ENCODE measurements at places on chromosomes 1 and 21.

- DNase-seq = no peak
Measured at GRCh38 chr1:87318056-87318650, 10.5 kb upstream of the LMO4 start.

DNA sequence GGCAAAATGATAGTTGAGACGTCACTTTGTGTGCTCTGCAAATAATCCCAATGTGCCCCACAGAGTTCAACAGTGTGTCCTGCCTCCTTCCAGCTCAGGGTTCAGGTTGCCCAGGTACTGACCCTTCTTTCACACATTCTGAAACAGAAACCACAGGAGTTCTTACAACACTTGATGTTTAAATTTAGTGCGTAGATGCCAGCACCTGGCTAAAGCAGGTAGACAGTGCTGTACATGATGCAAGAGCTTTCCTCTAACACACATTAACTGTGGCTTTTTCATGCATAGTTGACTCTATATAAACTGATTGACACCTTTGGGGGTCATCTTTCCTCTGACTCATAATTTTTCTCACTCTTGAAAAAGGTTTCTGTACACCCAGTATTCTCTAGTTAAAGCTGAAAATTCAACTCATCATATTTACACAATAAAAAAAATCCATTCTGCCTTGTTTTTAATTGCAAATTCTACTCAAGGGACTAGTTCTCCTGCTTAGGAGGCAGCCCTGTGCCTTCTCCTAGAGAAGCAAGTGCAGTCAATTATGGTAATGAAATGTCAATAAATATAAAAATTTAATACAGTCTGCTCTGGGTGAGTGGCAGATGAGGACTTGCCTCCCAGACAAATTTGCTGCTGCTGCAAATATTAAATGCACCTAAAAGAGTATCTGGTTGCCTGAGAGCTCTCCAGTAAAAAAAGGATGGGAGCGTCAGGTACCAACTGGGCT lies 91.4 kb downstream of the NR5A2 start:
- DNase-seq = no peak

DNA sequence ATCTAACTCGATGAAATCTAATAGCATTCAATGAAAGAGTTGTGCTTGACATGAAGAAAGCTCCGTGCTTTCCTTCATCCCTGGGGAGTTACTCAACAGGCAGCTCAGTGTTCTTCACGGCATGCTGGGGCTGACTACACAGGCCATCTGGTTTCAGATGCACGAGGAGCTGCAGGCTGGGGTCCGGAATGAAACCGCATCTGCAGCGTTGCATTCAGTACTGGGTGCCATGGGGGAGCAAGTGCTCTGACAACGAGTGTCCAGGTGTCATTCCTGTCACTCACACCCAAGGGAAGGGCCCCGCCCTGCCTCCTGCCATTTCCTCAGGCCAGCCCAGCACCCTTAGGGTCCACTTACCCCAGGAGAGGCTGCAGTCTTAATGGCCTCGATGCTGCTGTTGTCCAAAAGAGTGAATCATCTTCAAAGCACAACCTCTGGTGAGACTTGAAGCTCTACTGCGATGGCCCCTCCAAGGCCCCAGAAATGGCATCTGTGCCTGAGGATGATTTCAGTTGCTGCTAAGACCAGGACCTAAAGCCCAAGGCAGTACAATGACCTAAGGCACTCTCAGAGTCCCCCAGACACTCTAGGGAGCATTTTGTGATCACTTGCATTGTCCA lies 61.4 kb downstream of the STUM start:
- no peak for DNase-seq

GRCh38 chr1:161006563-161006962 lies 14.4 kb downstream of the F11R start:
- no peak for DNase-seq

- peak; percentile 21 for DNase-seq
Measured at GRCh38 chr1:40421431-40422384, 28.6 kb upstream of the ZFP69B start.

DNA sequence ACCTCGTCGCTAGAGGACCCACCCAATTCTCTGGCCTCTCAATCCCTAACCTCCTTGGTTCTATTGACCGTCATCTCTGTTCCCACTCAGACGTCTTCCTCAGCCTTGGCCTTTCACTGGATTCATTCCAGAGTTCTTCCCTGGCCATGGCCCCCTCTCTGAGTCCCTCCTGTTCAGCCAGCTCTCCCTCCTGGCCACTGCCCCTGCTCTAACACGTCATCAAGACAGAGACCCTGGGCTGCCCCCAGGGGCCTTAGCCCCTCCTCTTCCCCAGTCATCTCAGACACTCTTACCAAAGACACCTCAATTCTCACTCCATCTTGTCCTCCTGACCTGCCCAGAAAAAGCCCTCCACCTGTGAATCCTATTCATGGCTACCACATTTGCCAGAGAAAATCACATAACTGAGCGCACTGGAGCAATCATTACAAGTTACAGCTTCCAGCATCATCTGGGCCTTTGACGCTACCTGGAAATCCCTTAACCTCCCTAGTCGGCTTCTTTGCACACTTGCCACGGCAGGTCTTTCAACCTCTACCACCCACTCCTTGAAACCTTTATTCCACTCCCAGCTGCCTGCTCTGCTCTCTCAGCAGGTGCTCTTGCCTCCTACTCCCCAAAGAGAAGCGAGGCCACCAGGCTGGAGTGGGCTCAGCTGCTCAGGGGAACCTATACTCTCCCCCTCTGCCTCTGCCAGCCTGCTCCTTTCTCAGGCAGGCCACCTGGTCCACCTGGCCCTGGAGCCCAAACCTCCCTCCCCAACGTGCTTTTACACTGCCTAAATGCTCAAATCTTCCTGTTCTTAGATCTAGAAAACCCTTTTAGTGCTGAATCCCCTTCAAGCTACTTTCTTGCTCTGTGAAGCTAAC lies 14.0 kb downstream of the DCST2 start:
- no peak for DNase-seq

DNA sequence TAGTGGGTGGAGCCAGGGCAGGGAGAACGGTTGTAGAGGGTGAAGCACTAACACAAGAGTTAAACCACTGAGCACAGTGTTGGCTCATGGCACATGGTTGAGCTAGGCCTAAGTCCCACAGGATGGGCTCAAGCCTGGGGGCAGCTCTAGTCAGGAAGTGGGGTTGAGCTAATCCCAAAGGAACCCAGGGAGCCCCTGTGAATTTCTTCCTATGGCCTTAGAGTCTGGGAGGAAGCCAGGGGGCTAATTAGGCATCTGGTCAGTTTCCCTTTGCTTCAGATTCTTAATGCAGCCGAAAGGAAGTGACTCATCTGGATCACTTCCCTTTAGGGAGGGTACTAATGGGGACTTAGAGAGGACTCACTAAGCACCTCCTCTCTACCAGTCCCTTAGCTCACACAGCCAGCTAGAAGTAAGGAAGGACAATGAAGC lies 10.1 kb downstream of the CFAP45 start:
- DNase-seq = no peak

DNA sequence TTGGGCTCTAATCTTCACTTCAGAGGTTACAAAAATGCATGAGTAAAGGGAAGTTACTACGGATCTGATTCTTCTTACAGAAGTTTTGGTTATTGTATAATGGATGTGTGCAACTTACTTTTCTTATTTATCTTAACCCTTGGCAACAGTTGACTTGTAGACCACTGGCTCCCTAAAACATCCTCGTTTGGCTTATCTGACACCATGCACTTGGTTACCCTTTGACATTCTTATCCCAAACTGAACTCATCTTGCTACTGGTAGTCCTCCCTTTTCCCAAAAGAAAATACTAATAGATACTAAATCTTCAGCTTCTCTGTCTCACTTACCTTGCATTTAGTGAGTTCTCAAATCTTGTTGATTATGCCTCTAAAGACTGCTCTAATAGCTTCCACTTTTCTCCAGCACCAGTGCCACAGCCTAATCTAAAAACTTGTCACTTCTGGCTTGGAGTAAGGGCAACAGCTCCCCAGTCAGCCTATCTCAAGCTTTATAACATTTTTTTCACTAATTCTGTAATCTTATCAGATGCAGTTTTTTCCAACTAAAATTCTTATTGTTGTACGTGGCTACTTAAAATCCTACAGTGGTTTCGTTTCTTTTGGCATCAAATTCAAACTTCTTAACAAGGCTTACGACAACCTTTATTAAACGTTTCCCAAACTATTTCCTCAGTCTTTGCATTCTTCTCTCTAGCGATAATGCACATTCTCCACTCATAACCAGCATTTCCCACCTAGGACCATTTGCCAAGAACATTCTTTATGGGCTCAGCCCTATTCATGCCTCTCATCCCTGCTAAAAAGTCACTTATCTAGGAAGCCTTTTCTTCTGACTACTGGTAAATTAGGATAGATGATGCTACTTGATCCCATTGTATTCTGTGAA lies 204.2 kb downstream of the KCNT2 start:
- DNase-seq = no peak

GRCh38 chr1:246517391-246517790 lies 10.3 kb upstream of the SMYD3 start:
- DNase-seq = no peak

DNA sequence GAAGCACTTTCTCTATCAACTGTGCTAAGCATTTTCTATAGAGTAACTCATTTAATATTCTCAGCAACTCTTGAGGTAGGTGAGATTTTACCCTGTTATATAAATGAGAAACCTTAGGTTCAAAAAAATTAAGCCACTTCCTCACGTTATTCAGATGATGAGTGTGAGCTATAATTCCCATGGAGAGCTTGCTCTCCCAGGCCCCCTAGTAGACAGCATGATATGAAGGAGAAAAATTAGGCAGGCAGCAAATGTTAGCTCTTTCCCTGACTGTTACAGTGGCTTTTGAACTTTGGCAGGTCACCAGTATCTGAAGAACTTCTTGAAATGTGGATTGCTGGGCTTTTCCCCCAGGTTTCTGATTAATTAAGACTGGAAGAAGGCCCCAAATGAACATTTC lies 753.1 kb downstream of the NCAM2 start:
- no peak for DNase-seq

GRCh38 chr1:14954210-14954609 lies 199.3 kb upstream of the TMEM51 start:
- no peak for DNase-seq

GRCh38 chr1:191125950-191126349 lies 648.3 kb upstream of the BRINP3 start:
- DNase-seq = no peak

- DNase-seq = peak; percentile 16
Measured at GRCh38 chr1:87292684-87293493, 35.8 kb upstream of the LMO4 start.

- no peak for DNase-seq
Measured at GRCh38 chr1:182193908-182194550, 132.5 kb upstream of the ZNF648 start.

DNA sequence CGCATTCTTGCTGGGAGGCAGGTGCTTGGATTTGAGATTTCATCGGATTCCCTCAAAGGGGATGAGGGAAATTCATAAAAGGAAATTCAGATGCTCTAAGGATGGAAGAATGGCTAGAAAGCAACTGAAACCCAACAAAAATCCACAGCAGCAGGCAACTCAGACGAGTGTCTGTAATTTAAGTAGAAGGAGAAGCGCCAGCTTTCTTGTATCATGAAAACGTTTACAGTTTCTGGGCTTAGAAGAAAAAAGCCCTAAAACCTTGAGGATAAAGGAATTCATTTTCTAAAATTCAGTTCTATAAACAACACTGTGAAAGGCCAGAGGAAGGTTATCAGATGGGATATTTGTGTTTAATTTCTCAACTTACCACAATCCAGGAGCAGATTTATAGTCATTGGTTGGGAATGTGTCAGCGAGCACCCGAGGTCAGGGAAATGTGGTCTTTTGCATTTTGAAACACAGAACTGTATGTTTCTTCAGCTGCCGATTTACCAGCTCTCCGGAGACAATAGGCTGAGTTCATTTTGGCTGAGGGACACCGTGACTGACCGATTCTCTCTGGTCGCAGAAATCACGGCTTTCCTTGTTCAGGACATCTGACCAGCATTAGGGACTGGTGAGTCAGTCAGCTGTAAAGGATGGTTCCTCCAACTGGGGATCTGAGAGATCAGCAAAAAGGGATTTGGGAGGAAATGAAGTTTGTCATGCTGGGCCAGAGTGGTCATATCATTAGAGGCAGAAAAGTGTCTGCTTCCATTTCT lies 111.6 kb upstream of the ERRFI1 start:
- no peak for DNase-seq

GRCh38 chr1:174337000-174337681 lies 110.6 kb upstream of the GPR52 start:
- no peak for DNase-seq

DNA sequence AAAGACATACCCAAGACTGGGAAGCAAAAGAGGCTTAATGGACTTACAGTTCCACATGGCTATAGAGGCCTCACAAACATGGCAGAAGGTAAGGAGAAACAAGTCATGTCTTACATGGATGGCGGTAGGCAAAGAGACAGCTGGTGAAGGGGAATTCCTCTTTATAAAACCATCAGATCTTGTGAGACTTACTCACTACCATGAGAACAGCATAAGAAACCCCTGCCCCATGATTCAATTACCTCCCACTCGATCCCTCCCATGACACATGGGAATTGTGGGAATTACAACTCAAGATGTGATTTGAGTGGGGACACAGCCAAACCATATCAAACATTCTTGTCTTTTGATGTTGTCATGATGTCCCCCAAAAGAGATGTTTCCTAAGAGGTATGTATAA lies 103.3 kb downstream of the DUSP10 start:
- no peak for DNase-seq

- peak; percentile 62 for DNase-seq
Measured at GRCh38 chr1:246492611-246493245, 14.4 kb downstream of the SMYD3 start.

- no peak for DNase-seq
Measured at GRCh38 chr1:115865704-115866380, 24.9 kb upstream of the NHLH2 start.

DNA sequence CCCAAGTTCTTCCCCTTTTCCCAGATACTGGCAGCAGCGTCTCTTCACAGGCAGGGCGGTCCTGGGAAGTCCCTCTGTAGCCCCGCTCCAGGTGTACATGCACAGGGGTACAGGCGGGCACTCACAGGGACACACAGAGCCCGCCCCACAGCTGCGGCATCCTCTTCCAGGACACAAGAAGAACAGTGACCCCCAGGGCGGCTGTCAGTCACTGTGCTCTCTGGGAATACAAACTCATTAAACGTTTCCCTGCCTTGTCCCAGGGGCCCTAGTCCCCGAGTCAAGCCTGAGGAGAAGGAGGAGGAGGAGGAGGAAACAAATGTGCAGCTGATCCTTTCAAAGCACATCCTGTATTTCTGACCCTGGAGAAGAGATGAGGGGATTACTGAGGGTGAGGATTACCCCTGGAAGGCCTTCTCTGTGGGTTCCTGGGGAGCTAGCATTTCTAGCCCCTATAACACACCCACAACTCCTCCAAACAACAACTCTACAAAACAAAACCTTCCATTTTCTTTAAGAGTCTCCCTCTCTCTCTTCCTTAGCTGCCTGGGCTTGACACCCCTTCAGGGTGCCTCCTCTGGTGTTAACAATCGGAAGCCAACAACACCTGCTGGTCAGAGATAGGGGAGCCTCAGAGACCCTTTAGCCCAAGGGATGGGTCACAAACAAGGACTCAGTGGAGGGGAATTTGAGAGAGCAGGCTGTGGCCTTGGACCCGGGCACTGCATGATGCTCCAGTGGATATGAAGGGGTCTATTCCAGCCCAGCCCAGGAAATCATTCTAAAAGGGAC lies 28.4 kb upstream of the DMBX1 start:
- DNase-seq = no peak

GRCh38 chr21:34885125-34885524 lies 164.0 kb downstream of the RUNX1 start:
- no peak for DNase-seq

All from HuH-7.5 (cell line).